ENCODE measurements at places on chromosomes 3 and 15.

DNA sequence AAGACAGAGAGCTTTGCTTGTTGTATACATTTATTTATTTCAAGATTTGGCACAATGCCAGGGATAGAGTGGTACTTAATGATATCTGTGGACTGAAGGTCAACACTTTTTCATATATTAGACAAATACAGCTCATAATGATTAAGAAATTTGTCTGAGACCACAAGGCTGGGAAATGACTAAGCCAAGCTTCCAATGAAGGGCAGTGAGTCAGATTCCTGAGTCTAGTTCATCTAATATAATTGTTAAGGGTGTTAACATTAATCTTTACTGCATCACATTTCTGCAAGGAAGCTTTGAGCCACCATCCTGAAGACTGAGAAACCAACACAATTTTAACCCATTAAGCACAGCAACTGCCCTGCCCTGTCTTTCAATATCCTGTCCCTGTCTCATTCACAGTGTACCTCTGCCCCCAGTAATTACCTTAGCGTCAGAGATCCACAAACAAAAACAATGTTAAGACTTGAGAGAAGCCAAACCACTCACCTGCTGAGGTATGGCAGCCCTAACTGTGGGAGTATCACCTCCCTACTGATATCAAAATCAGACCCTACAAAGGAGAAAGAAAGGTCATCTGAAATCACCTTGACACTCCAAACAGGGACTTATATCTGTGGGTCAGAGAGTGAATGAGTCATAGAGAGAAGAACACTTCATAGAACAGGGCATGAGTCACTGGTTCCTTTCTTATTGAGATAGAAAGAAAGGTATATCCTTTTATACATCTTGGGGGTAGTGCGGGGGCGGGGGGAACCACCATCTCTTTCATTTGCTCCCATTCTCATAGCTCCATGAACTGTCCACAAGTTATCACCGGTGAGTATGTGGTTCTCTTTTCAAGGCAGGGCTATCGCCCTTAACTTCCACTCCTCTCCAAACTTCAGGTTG is 74.7 kb downstream of the MAGI1 start:
- DNase-seq, result no peak

GRCh38 chr3:182886497-182886896 is 93.2 kb downstream of the ATP11B start:
- no peak for DNase-seq

GRCh38 chr3:83065851-83066460 is 1304.5 kb upstream of the GBE1 start:
- DNase-seq, result no peak

DNA sequence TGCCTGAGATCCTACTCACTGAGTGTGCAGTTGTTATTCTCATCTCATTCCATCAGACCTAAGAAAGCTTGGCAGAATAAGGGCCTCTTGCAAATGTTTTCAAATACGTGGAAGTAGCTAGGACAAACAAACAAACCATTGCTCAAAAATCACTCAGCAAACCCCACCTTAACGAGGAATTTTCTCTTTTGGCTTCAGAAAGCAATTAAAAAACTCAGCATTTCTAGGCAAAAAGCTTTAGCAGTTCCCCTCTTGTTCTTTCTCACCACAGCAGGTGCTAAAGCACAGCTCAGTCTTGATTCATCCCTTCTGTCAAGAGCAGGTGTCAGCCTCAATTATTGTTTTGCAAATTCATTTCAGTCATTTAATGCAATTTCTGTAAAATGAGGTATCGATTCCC is 58.6 kb upstream of the NUDT16 start:
- no peak for DNase-seq

GRCh38 chr3:100105501-100105900 is 8.8 kb downstream of the FILIP1L start:
- no peak for DNase-seq

DNA sequence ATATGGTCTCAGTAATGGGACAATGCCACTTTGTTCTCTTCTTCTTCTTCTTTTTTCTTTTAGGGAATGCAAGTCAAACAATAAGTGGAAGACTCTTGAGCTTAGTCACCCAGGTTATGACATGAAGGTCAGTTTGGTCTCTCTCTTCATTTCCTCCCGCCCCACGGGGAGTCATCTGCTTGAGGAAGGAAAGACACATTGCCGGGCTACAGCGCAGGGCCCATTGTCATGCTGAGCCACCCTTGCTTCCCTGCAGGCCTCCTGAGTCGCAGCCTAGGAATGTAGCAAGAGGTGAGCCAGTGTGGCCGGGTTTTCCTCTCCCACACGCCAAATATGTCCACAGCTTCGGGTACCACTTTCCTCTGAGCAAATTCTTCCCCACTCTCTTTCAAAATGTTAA is 47.6 kb downstream of the RAP2B start:
- DNase-seq, result no peak

GRCh38 chr15:71444866-71445590 is 329.8 kb downstream of the THSD4 start:
- no peak for DNase-seq

DNA sequence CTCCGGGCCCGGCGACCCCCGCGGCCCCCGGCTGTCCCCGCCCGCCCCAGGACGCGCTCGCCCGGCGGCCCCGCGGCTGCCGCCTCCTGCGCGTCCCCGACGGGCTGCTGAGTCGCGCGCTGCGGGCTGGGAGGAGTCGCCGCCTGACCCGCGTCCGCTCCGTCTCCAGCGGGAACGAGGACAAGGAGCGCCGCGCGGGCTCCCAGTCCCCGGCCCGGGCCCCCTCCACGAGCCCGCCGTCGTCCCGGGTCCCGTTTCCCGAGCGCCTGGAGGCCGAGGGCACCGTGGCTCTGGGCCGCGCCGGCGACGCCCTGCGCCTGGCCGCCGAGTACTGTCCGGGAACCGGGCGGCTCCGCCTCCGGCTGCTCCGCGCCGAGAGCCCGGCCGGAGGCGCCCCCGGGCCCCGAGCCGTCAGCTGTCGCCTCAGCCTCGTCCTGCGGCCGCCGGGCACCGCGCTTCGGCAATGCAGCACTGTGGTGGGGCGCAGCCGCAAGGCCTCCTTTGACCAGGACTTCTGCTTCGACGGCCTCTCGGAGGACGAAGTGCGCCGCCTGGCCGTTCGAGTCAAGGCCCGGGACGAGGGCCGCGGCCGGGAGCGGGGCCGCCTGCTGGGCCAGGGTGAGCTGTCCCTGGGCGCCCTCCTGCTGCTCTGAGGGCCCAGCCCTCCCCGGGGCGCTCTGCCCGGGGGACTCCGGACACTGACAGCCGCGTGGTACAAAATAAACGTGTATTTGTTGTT is 1.5 kb downstream of the C2CD4A start:
- no peak for DNase-seq

- DNase-seq, result no peak
Measured at GRCh38 chr3:149908424-149908957, 62.2 kb downstream of the PFN2 start.

DNA sequence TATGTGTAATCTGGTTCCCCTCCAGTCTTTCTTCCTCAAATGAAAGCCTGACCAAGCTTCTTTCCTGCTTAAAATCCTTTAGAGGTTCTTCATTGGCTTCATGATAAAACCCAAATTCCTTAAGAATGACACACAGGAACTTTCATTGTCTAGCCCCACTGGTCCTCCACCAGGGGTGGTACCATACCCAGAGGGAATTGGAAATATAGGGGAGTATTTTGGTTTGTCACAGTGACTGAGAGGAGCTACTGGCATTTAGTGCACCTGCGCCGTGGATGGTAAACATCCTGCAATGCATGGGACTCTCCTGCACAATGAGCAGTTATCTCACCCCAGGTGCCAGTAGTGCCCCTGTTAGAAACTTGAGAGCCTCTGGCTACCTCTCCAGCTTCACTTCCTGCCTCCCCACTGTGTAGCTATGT is 10.8 kb downstream of the ZWILCH start:
- DNase-seq, result no peak

DNA sequence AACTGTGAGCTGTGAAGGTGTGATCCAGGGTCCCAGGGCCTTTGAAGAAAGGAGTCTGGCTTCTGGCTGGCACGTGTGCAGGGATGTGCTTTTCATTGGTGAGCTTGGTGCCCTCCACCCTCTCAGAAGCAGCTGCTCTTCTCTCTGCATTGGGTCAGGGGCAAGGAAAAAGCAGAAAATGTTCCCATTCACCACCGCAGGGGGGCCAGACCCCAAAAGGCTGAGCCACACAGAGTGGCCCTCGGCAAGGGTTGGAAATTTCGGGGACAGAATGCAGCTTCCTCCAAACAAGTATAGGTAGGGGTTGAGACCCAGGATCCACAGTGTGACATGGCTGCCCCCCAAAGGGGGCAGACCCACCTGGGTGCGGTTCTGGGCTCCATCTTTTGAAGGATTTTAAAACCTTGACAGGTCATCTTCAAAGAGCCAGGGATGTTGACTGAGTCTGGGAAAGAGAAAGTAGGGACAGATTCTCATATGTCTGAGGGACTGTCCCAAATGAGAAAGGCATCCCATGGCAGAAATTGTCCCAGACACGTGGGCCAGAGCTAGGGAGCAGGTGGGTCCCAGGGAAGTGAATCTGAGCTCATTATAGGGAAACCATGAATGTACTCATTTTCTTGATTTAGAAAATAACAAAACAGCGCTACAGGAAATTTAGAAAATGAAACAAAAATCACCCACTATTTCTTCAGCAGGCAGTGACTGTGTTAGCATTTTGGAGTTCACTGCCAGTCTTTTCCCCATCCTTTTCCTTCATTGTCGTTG is 2.7 kb downstream of the CSK start:
- peak; percentile 84 for DNase-seq

DNA sequence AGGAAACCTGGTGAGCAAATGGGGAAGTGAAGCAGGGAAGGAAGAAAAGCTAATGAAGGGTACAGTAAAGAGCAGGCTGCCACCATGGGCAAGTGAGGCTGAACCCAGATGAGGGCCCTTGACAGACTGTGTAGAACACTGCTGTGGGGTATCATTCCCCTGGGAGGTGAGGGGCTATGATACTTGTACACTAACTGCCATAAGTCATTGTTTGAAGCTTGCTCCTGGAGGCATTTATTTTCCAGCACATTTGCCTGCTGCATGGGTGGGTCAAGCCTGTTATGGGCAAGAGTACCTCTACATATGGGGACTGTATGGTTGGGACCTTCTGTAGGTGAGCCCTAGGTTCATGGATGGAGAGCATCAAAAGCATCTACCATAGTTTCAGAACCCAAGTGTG is 57.4 kb downstream of the POMGNT2 start:
- DNase-seq, result peak; percentile 40

GRCh38 chr3:87268646-87269211 is 7.7 kb downstream of the POU1F1 start:
- no peak for DNase-seq

- DNase-seq, result no peak
Measured at GRCh38 chr3:23671851-23672589, 133.7 kb upstream of the UBE2E1 start.

- no peak for DNase-seq
Measured at GRCh38 chr3:152335273-152335672, 66.5 kb downstream of the MBNL1 start.

- DNase-seq, result no peak
Measured at GRCh38 chr3:55244247-55244646, 242.9 kb downstream of the WNT5A start.

- DNase-seq, result no peak
Measured at GRCh38 chr3:35184775-35185174, 454.6 kb upstream of the ARPP21 start.

DNA sequence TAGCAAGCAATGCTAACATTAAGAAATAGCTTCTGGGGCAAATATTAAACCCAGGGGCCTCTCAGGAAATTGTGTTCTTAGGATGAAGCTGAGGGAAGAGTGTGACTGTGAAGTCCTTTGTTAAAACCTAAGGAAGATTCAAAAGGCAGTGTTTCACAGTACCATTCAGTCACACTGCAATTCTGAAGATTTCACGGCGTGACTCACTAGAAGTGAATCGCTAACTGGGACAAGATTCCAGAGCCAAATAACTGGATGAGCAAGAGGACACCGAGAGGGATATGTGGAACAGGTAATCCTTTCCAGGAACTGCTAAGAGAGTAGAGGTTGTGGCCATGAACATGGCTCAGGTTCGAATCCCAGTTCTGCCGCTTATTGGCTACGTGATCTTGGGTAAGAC is 61.8 kb upstream of the SMAD3 start:
- no peak for DNase-seq

GRCh38 chr3:136177876-136178275 is 18.3 kb downstream of the MSL2 start:
- DNase-seq, result no peak

GRCh38 chr15:39591141-39591895 is 10.4 kb downstream of the THBS1 start:
- no peak for DNase-seq

GRCh38 chr3:33942483-33943150 is 144.2 kb downstream of the PDCD6IP start:
- DNase-seq, result no peak

GRCh38 chr3:5560199-5560598 is 372.7 kb downstream of the EDEM1 start:
- no peak for DNase-seq

GRCh38 chr3:31288224-31288623 is 244.5 kb upstream of the STT3B start:
- DNase-seq, result no peak

DNA sequence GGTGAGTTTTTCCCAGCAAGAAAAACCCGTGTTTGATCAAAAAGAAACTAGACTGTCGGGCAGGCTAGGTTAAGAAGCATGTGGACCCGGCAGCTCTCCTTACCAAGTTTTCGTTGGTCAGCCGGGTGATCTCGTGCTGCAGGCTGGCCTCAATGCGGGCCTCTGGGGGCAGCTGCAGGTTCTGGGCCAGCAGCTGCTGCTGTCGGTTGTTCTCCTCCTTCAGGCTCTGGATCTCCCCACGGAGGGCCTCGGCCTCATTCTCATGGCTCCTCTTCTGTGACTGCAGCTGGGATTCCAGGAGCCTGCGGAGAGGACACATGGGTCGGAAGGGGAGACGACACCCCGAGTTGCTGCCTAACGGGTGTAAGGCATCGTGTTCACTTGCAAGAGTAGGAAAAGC is 44.5 kb upstream of the MYO5C start:
- no peak for DNase-seq

- DNase-seq, result no peak
Measured at GRCh38 chr3:197936819-197937384, 13.1 kb upstream of the RPL35A start.

- no peak for DNase-seq
Measured at GRCh38 chr3:106734712-106735111, 642.5 kb upstream of the CCDC54 start.

DNA sequence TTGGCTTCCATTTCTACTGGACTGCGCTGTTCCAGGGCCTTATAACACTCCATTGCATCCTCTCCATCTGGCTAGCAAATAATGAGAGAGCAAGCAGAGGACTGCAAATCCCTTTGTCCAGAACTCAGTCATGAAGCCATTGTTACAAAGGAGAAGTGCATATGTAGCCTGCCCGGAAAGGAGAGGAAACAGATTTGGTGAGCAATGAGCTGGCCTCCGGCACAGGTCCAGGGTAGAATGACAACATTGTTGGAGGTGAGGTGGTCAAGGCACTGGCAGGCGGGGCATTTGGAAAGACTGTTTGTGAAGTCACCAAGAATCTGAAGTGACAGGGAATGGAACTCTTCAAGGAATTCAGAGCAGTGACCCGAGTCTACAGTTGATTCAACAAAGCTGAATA is 25.0 kb upstream of the ATP1B3 start:
- DNase-seq, result no peak

All from Karpas-422 (cell line).